ENCODE measurements at places on chromosomes 13 and 19.

GRCh38 chr13:112204346-112205327, 137.7 kb downstream of the SOX1 start:
- DNase-seq: no peak

GRCh38 chr13:108609353-108609752, 20.1 kb upstream of the MYO16 start:
- no peak for DNase-seq

DNA sequence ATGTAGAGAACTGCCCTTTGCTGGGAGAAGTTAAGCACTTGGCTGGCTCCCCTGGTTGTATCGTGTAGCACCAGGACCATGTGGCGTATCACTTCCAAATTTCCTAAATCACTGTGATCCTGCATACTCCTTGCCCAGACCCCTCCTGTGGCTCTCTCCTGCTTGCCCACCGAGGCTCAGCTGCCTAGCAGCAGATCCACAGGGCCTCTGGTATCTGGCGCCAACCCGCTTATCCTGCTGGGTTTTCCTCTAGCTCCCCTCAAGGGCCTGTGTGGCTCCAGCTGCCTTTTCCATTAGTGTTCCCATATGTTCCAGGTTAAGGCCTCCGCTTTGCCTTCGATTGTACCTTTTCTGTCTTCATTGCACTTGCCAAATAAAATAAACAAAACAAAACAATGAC, 16.5 kb downstream of the LRCH1 start:
- no peak for DNase-seq

DNA sequence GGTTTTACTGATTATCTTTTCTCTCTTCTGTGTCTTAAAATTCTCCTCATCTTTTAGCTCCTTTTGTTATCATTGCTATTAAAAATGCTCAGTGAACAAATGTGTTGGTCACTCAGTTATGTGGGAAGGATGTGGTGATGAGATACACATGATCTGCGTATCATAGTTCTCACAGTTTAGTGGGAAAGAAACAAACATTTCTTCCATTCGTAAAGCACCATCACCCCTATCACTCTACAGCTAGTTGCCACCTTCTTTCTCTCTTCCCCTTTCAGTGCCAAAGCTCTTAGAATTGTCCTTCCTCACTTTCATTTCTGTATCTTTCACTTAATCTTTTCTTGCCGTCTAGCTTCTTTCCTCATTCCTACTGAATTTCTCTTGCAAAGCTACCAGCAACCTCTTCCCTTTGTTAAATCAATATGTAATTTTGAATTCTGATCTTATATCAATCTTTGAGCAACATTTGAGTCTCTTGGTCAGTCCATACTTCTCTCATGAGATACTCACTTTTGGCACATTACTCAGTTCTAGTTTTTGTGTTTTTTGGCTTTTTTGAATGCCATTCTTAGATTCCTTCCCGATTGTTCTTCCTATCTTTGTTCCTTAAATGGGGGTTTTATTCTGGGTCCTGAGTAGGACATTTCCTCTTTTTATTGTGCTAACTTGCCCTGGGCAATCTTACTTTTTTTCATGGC, 122.3 kb downstream of the PCCA start:
- no peak for DNase-seq

DNA sequence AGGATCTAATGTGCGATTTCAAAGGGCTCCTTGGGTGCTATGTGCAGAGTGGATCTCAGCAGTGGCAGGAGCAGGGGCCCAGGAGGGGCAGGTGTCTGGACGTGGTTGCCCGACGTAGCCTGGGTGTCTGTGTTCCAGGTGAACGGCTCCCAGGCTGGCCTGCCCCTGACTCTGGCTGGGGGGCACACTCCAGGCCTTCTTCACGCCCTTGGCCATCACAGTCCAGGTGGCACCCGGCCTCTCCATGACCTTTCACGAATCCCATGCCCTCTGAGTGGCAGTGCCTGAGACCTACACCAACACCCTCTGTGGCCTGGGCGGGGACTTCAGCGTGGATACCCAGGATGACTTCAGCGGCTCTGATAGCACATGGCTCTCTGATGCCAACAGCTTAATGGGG, 11.3 kb upstream of the FXYD3 start:
- DNase-seq: no peak

GRCh38 chr13:85420136-85420535, 379.1 kb downstream of the SLITRK6 start:
- DNase-seq: no peak
